ENCODE measurements at places on chromosomes 4 and X. TPM values are rescaled to one million over a fixed set of nuclear protein-coding genes. Genes with fewer than 3 reads are reported as not detected.

DNA sequence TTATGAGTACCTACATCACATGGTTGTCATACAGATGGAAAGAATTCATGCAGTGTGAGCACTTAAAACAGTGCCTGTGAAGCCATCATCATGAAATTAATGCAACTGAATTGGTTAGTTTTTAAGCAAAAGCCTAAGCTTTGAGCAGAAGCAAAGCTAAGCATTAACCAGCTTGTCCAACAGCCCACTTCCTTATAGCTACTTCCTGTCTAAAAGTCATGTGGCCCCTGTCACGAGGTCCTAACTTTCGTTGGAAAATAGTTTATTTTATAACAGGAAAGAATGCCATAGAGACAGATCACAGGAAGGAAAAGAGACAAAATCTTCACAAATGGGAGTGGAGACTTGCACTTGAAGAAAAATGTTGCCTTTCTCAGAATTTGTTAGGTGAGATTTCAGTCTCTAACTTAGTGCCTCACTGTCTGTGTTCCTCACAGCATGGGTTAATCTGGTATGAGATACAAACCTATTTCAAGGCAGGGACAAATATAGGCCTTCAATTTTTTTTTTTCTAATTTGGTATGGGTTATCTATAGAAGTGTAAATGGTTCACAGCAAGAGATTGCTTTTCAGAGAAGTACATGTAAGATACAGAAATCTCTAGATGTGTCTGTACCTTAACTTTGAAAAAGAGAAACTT, 27.7 kb upstream of the VCX start:
- no peak for DNase-seq

Gene MAOB
- 10.3 TPM for total RNA-seq

DNA sequence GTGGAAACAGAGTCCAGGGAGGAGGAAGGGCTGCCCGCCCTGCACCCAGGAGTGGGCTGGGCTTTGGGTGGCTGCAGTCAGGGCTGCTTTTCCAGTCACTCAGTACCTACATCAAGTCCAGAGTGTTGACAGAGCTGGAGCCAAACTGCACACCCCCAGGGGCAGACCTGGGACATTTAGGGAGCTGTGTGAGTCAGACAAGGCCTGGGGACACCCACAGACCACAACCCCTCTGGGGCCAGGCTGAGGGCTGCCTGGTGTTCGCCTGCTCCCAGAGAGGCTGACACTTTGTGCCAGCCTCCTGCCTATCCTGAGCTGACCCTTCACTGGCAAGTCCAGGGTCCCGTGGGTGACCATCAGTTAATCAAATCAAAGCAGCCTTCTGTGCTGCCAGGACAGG, 240.0 kb downstream of the BCOR start:
- no peak for DNase-seq

DNA sequence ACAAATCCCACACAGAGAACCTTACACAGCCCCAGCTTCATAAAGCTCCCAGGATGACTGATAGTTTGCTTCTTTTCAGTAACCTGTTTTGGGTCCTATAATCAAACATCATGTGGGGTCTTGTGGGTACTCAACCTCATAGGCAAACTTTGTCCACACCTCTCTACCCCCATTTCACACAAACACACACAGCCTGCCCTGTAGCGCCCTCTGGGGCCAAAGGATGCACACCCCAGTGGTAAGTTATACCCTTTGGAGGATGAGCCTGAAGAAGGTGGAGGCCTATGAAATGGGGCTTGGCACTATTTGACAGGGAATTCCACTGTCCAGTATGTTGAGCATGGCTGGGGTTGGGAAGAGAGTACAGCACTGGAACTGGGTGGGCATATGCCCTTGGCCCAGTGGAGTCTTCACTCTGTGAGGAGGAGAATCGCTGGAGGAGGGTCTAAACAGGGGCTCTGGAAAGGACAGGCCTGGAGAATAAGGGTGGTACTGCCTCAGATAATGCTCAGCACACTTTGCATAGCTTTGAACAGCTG, 30.5 kb upstream of the COL25A1 start:
- no peak for DNase-seq

- no peak for DNase-seq
Measured at GRCh38 chrX:132948648-132949260, 9.7 kb downstream of the HS6ST2 start.

Data from activated T-helper 2 cell treated with anti-CD3 and anti-CD28 coated beads, Interferon-gamma antibody, Interleukin-2, Interleukin-4, amounts not matched to agents 10 μg/mL and 5 μg/mL and 100 μg/mL, durations not matched to agents 14 hours and 24 hours and 36 hours (primary cell).